ENCODE measurements at places on chromosomes 7 and 10.

GRCh38 chr7:122143376-122143750 lies 686 bp downstream of the AASS start:
- peak; percentile 61 for DNase-seq

GRCh38 chr7:35985126-35985754 lies 167.8 kb upstream of the EEPD1 start:
- DNase-seq, result peak; percentile 87

DNA sequence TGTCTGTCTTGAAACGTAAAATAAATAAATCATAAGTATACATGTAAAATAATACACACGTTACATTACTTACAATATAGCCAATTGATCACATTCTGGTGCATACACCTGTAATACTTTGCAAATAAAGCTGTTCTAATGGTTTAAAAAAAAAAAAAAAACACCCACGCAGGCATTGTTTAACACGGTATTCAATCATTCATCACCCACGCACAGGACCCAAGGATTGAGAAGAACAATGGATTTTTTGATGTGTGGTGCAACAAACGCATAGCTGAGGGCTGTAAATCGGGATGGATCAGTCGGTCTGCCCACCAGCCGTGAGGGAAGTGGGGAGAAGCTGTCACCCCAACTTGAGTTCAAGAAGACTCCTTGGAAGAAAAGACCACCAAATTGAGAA lies 8.7 kb downstream of the PITRM1 start:
- no peak for DNase-seq

GRCh38 chr7:157097056-157097329 lies 41.7 kb upstream of the UBE3C start:
- no peak for DNase-seq

DNA sequence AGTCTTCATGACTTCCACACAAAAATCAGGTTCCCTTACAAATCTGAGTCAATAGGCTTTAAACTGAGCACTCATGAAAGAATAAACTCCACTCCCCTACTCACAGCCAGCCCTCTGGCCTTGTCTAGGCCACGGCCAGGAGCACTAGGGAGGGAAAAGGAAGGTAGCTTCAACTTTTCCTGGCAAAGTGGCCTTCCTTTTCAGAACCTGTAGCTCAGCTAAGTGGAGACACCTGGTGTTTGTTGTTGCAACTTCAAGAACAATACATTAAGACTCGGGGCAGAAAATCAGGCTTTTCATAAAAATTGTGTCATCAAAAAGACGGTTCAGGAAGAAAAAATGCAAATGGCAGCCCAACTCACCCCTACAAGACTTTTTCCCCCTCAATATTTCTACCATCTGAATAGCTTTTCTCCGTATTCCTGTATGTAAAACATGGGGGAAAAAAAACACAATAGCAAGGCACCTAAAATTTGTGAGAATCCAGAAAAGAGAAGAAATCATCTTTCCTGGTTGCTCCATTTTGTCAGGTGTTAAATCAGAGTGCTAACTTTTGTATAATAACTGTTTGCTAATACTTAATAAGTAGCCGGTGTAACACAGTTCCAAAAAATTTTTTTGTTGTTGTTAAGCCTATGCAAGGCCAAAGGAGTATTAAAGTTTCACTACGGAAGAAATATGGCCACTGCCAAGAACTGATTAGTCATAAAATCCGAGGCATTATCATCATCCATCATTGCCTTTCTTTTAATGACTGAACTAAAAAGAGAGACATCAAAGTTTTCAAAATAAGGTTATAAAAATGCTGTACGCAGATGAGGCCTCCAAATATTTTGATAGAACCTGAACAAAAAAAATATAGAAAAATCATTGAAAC lies 66.2 kb upstream of the ARID5B start:
- DNase-seq, result no peak

DNA sequence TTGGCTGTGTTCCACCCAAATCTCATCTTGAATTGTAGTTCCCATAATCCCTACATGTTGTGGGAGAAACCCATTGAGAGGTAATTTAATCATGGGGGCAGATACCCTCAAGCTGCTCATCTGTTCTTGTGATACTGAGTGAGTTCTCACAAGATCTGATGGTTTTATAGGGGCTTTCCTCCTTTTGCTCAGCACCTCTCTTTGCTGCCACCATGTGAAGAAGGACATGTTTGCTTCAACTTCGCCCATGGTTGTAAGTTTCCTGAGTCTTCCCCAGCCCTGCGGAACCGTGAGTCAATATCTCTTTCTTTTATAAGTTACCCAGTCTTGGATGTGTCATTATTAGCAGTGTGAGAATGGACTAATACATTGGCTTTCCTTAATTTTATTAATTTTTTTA lies 527.8 kb downstream of the MDFIC start:
- DNase-seq, result no peak

GRCh38 chr7:7276161-7276560 lies 93.8 kb downstream of the C1GALT1 start:
- no peak for DNase-seq

Data from heart left ventricle (tissue), 16 donors.